Aorta (tissue), 5 donors: ENCODE measurements at places on chromosomes 7 and 10. TPM values are rescaled to one million over a fixed set of nuclear protein-coding genes. Genes with fewer than 3 reads are reported as not detected.

The TMEM229A gene
- not detected for total RNA-seq

The ATG9B gene
- total RNA-seq, result 0.12 TPM

The TET1 gene
- total RNA-seq, result 2.2 TPM

The ANKRD16 gene
- total RNA-seq, result 8.8 TPM

The STOX1 gene
- 0.27 TPM for total RNA-seq

The RSU1 gene
- total RNA-seq, result 114 TPM

The PTF1A gene
- total RNA-seq, result not detected

GRCh38 chr7:134890246-134891240, 95.8 kb upstream of the AGBL3 start:
- DNase-seq, result peak; percentile 76

DNA sequence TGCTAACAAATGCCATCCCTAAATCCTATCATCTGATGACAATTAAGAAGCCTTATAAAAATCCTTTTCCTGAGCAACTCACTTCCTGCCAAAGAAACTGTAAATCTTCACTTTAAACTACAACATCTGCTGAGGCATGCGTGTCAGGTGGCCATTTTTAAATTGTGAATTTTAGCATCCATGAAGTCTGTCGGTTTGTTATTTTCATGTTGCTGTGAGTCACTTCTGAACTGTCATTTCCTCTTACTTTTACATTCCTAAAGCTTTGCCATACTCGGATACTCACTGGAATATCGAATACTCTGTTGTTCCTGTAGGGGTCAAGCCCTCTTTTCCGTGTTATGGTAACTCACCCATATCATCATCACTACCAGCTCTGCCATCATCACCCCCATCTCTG, 34.3 kb upstream of the TMEM26 start:
- DNase-seq, result no peak

GRCh38 chr10:78407966-78408365, 374.3 kb downstream of the RPS24 start:
- no peak for DNase-seq

GRCh38 chr7:67311901-67312300, 315.3 kb downstream of the TYW1 start:
- no peak for DNase-seq

- peak; percentile 73 for DNase-seq
Measured at GRCh38 chr7:73824986-73825385, 5.8 kb upstream of the CLDN4 start.

GRCh38 chr7:123770378-123770777, 21.6 kb upstream of the WASL start:
- no peak for DNase-seq

DNA sequence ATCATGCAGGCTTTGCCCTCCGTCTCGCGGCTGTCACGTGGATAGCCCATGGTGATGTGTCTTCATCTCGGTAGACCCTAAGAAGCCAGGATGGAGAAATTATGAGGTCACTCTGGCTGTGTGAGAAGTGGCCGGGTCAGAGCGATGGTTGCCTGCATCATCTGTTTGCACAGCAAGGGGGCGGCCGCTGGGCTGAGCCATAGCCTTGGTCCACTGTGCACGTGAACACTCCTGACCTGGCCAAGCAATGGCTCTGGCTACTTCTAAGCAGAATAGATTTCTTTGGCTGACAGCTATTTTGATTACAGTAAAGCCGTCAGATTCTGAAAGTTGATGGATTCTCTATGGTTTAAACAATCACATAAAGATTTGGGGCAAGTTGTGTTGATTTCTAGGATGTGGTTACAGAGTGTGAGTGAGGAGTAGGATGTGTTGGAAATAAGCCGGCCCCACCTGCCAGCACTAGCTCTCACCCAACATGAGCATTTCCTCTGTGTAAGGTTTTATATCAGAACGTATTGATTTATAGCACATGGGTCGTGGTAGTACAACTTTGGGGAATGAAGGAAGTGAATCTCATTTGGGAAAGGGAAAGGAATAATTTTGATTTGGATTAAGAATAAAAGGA, 214.4 kb upstream of the GPR26 start:
- no peak for DNase-seq

GRCh38 chr7:106770191-106770590, 94.9 kb upstream of the PIK3CG start:
- DNase-seq, result no peak

DNA sequence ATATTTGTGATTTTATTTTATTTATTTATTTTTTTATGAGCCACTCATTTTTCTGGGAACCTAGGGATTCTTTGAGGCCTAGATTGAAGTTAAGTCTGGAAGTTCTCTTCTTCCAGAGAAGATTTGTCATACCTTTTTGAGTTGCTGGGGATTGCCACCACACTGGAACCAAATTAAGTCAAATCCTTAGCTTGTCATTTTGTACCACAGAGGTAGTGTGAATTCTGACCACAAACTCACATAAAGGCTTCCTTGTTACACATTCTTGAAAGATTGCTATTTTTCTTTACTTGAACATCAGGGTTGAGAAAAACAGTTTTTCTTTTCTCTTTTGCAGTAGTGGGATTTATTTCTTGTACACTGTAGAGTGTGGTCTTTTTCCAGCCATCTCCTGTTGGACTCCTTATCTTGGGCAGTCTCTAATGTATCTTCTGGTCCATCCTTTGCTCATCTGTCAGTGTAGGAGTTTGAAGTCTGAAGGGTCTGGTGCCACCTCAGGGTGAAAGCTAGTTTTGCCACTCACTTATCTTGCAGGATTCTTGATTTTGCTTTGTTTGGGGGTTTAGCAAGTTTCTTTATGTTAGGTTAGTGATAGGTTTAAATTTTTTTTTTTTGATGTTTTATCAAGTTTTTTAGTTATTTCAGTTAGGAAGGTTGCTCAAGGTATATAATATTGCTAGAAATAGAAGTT, 24.8 kb downstream of the PCBD1 start:
- no peak for DNase-seq

GRCh38 chr10:98460837-98461499, 14.2 kb upstream of the HPS1 start:
- DNase-seq, result peak; percentile 63

- no peak for DNase-seq
Measured at GRCh38 chr7:83850125-83850524, 201.2 kb upstream of the SEMA3E start.

DNA sequence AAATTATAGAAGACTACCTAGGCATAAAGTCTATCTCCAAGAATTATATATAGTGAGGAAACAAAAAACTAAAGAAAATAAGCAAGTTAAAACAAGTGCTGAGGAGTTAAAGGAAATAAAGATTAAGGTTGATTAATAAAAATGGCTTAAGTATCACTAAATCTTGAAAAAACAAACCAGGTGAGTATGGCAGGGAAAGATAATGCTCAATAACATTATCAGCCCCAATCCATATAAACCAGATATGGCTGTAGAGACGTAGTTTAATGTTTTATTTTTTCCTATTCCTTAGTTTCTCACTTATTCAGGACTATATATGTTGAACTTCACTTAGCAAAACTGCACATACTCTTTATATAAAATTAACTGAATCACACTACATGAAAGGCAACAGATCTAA, 4.4 kb downstream of the WASL start:
- no peak for DNase-seq

DNA sequence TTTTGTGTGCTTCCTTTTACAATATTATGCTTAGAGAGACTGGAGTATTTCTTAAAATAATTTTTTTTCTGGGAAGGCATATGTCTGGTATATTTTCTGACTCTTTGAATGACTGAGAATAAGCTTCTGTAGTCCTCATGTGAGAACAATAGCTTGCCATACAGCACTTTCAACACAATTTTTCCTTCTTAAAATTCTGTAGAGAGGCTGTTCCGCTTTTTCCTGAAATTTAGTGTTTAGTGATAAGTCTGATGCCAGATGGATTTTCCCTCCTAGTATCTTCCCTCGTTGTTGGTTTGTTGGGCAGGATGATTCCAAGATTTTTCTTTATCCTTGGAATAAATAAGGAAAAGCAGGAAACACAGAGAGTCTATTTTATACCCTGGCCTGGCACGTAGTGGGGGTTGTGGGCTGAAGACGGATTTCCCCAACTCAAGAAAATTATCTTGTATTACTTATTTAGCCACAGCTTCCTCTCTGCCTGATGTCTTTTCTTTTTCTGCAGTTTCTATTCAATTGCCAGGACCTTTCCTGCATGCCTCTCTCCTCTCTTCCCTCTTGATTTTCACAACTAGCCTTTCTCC, 111.2 kb downstream of the AOAH start:
- DNase-seq, result no peak
